Stimulated activated CD4-positive, alpha-beta T cell treated with anti-CD3 and anti-CD28 coated beads, Interleukin-1b, Interleukin-23, amount 100 ng/mL, for 24 hours (primary cell): ENCODE measurements at places on chromosomes 11 and 22.

- DNase-seq, result no peak
These were observed 15.5 kb downstream of the DGCR8 start for GRCh38 chr22:20095521-20095920.

- no peak for DNase-seq
These were observed 21.3 kb downstream of the FGF3 start for GRCh38 chr11:69797737-69798528.

- no peak for DNase-seq
These were observed 64.6 kb downstream of the PPFIBP2 start for GRCh38 chr11:7578276-7578955.

GRCh38 chr11:130314184-130314749, 450 bp downstream of the ZBTB44 start:
- DNase-seq, result peak; percentile 37

DNA sequence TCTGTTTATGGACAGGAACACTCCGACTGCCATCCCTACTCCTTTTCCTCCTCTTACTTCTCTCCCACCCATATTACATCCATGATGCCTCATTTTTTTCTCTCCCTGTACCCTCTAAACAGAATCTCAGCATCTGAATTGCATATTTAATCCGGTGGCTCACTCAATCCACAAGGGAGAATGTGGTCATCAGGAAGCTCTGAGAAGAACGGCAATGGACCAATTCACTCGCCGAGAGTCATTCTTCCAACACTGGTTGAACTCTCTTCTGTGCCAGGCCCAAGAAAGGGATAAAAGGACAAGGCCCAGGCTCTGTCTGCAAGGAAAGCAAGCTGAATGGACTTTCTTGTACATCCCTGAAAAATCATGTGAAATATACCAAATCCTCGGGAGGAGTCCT, 15.9 kb downstream of the MAP6 start:
- DNase-seq, result no peak

- no peak for DNase-seq
These were observed 1.1 kb downstream of the SHANK2 start for GRCh38 chr11:71251151-71251721.

GRCh38 chr11:70522593-70523311, 124.4 kb downstream of the CTTN start:
- DNase-seq, result no peak

- DNase-seq, result no peak
These were observed 792.5 kb downstream of the BRD1 start for GRCh38 chr22:49034836-49035817.

GRCh38 chr11:115631609-115632008, 127.4 kb upstream of the CADM1 start:
- DNase-seq, result no peak

DNA sequence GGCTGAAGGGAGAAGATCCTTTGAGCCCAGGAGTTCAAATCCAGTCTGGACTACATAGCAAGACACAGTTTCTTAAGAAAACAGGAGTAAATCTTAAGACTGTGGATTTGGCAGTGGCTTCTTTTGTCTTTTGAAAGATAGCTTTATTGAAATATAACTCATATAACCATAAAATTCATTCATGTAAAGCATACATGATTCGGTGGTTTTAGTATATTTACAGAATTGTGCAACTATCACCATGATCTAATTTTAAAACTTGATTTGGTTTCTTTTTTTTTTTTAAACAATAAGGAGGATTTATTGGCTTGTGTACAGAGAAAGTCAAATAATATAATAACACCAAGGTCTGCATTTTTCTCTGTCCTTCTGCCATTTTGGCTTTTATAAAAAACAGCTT, 23.1 kb upstream of the PSMA1 start:
- DNase-seq, result no peak

GRCh38 chr11:131925829-131926228, 555.4 kb downstream of the NTM start:
- no peak for DNase-seq

DNA sequence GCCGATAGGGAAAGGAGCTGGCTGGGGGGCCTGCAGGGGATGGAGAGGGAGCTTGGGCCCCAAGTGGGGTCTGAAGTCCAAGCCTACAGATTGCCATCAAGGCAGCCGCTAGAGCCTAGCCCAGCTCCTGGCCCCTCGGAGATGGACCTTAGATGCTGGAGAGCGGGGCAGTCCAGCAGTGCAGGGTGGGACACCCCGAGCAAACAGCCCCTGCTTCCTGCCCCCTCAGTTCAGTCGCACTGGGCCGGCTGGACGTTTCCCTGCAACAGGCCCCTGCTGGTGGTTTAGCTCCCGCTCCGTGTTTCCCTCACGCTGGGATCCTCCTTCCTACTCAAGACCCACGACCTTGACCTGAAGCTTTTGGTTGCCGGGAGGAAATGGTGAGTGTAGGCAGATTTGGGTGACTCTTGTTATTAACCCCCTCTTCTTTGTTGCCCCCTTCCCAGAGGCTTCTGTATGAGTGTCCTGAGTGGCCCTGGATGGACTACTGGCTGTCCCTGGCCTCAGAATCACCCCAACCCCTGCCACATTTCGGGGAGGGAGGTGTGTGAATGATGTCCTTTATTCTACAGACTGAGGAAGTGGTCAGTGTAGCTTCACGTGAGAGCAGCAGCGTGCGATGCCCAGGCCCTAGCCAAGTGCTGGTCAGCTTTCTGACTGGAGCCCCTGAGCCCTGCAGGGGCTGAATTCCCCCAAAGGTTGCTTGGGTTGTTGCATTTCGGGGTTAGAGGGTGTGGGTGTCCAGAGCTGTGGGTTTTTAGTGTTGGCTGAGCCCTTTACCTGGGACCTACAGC, 2.7 kb downstream of the ST3GAL4 start:
- DNase-seq, result no peak

GRCh38 chr11:120786206-120786735, 237.6 kb upstream of the TBCEL start:
- no peak for DNase-seq

GRCh38 chr11:32213223-32213622, 122.3 kb downstream of the RCN1 start:
- no peak for DNase-seq

- no peak for DNase-seq
These were observed 151.8 kb downstream of the NAV2 start for GRCh38 chr11:19864141-19865140.

- no peak for DNase-seq
These were observed 113.9 kb downstream of the KIRREL3 start for GRCh38 chr11:126886636-126887035.

DNA sequence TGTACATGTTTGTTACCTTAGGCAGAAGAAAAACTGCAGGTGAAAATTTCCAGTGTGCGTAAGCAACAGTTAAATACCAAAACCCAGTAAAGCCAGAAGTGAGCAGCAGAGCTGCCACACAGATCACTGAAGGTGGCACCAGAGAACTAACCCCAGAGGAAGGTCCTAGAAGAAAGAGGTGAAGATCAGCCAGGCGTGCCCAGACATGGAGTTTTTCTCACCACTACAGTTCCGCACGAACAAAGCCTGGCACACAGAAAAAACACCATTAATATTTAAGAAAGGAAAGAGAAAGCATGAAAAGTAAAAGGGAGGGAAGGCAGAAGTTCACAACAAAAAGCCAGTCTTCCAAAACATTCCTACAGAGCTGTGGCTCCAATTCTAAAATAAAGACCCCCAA, 60.7 kb downstream of the STK33 start:
- DNase-seq, result no peak

GRCh38 chr11:131771471-131771870, 401.1 kb downstream of the NTM start:
- no peak for DNase-seq

GRCh38 chr11:16987205-16987568, 27.0 kb downstream of the PLEKHA7 start:
- DNase-seq, result no peak

- no peak for DNase-seq
These were observed 288.1 kb upstream of the B3GAT1 start for GRCh38 chr11:134700101-134700640.

GRCh38 chr11:69102732-69103615, 52.8 kb upstream of the SMIM38 start:
- no peak for DNase-seq

DNA sequence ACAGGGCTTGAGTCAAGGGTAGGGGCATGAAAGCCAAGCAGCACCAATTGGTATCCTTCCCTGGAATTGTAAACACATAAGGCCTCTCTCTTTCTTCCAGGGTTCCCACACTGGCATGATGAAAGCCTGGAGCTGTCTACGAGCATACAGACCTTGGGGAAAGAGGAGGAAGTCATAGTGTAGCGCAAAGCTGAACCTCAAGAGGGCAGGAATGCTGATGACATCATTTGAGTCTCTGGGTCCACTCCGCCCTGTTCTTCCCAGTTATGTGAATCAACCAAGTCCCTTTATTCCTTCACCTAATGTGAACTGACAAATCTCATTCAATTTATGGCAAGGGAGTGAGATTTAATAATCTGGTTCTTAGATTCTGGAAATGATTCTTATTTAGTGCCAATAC, 266.4 kb upstream of the NCAM1 start:
- no peak for DNase-seq

DNA sequence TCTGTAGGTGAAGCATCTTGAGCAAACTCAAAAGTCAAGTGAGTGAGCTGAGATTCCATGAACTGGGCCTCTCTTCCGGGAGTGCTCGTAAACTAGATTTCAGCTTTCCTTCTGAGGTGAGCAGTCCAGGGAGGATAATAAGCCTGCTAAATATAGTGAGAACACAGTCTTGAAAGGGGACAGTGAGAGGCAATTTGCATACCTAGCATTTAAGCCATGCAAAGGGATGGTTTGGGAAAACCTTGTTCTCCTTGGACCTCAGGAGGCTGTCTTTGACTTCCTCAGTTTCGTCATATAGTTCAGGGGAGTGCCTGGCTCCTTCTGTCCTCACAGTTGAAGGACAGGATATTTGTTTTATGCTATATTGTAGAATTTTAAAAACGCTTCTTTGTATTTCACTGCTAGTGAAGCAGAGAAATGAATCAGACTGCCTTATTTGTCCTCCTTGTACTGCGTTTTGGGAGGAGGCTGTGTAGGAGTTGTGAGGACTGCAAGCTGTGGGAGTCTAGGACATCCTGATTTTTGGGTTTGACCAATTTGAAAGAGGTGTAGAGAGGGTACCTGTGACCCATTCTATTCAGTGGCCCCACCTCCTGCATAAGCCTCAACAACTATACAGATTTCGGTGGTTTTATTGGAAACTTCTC, 11.0 kb upstream of the SORL1-AS1 start:
- no peak for DNase-seq

DNA sequence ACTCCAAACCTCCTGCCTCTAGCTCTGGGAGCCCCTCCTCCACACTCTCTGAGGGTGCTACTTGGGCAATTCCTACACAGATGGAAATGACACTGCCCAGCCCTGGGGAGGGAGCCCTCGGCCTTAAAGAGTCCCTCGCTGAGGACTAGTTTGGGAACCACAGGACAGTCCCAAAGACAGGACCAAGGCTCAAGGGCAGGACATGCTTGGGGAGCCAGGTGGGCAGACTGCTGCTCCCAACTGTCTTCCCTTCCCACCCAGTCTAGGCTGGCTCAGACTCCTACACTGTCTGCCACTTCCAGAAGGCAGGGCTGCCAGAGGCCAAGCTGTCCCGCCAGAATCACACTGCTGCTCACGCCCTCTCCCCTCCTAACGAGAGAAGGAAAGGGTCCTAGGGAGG, 9.8 kb downstream of the ARRB1 start:
- DNase-seq, result no peak

DNA sequence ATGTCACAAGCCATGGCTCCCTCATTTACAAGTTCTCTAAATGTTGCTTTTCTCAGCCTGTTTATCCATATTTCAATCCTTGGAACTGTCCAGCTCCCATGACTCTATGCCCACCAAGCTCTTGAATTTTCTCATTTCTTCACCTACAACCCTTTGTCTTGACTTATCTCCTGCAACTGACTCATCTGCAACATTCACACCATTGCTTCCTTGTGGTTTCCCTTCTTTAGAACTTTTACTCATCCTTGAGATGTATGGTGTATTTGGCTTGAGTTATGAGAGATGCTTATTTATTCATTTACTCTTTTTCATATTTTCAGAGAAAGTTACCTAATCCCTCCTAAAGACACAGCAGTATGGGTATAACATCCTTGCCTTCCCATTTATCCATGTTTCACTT, 18.8 kb downstream of the TRIM34 start:
- DNase-seq, result no peak

DNA sequence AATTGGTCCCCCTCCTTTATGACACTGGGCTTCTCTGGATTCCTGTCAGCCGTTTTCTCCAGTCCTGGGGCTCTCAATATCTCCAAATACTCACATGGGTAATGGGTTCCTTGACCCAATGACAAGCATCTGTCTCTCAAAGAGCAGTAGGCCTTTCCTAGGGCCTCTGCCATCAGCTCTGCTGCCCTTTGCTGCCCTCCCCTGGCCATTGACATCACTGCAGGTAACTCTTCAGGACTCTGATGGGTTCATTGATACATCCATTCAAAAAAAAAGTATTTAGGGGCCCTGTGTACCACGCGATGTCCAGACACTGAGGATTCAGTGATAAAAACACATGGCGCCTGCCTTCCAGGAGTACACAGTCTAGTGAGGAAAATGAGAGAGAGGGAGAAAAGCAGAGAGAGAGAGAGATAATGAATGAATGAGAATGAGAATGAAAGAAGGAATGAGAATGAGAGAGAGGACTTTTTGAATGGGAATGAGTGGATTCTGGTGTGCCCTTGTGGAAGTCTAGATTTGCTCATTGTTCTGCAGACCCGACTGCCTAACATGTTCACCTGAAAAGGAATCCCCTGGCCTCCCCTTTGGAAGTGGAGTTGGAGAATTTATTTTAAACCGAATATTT, 42.6 kb upstream of the OLFML1 start:
- DNase-seq, result peak; percentile 38

GRCh38 chr11:88327462-88328143, 9.9 kb downstream of the CTSC start:
- DNase-seq, result no peak

DNA sequence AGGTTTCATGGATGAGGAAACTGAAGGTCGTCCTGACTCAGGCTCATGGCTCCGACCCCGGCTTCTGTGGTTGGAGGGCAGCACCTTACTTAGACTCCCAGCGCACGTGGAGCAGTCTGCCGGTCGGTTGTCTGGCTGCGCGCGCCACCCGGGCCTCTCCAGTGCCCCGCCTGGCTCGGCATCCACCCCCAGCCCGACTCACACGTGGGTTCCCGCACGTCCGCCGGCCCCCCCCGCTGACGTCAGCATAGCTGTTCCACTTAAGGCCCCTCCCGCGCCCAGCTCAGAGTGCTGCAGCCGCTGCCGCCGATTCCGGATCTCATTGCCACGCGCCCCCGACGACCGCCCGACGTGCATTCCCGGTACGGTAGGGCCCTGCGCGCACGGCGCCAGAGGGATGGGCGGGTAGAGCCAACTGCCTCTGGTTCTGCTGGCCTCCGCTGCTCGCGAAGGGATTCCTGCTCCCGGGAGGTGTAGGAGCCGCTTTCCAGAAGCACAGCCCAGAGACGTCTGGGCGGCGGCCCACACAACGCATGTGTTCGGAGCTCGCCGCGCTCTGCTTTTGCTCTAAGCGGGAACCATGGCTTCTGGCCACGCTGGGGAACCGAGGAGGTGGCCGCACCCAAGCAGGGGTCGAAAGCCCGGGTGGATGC, at the start of gene LDHA:
TSS of gene LDHA (plus strand) at position 289 of the 653 bp plus-strand sequence. CDS start 2,280 bp downstream, outside the sequence.
- peak; percentile 99 for DNase-seq
